Psoas muscle (tissue), 8 donors: ENCODE measurements at places on chromosomes 3 and 15.

DNA sequence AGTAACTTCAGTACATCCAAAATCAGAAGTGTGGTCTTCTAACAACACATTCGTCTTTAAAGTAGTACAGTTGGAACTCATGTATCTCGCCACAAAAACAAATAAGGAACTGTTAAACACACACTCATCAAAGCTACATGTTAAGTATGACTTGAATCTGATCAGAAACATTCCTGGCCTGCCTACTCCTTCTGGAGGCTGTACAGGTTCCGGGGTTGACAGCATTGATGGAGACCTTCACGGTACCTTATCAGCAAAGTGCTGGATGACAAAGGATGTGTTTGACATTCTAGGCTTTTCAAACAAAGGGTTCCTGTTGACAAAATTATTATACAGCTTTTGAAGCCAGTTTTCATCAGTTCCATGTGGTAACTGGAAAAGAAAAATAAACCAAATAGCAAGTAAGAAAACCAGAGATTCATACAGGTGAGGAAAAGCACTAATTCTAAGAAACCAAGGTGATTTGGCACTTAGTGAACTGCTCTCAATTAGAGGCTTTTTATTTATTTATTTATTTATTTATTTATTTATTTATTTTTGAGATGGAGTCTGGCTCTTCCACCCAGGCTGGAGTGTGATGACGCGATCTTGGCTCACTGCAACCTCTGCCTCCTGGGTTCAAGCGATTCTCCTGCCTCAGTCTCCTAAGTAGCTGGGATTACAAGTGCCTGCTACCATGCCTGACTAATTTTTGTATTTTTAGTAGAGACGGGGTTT lies 44.3 kb downstream of the MYO5C start:
- DNase-seq: no peak

DNA sequence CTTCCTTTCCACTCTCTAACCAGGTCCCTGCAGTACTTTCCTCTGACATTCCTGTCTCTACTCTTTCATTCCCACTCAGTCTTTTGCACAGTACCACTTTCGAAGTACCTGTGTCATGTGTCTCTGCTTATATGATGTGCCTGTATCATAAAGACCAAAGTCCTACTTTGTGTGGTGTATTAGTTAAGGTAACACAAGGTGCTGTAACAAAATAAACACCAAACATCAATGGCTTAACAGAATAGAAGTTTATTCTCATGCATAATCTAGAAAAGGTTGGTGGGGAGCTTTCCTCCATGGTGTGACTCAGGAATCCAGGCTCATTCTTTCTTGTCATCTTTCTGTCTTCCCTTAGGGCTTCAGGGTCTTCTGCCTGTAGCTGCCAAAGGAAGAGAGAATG lies 3.3 kb downstream of the TMED3 start:
- no peak for DNase-seq

- DNase-seq: no peak
Measured at GRCh38 chr15:100665570-100665969, 63.2 kb downstream of the ASB7 start.

- DNase-seq: no peak
Measured at GRCh38 chr3:100060685-100061484, 53.4 kb downstream of the FILIP1L start.

DNA sequence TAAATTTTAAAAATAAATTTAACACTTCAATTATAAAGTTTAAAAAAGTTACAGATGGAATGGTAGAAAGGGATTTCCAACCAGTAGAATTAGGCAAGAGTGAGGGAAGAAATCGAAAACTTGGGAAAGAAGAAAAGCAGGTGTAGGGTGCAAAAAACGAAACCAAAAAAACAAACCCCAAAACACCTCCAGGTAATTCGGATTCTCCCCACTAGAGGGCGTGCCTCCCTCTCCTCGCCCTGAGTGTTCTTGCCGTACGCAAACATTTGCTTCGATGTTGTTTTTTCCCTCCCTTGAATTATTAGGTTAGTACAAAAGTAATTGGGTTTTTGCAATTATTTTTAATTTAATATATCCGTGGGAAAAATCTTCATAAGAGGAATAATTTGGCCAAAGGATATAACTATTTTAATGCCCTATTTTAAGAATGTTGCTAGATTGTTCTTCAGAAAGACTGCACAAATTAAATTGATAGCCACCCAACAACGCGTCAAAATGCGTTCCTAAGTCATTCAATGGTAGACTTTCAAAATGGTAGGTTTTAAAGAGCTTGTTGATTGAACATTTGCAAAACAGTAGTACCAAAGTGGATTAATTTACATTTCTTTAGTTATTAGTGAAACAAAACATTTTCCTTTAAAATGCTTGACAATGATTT lies 63.7 kb downstream of the SLC30A4 start:
- peak; percentile 66 for DNase-seq

- no peak for DNase-seq
Measured at GRCh38 chr15:99683000-99683670, 50.1 kb downstream of the LYSMD4 start.

DNA sequence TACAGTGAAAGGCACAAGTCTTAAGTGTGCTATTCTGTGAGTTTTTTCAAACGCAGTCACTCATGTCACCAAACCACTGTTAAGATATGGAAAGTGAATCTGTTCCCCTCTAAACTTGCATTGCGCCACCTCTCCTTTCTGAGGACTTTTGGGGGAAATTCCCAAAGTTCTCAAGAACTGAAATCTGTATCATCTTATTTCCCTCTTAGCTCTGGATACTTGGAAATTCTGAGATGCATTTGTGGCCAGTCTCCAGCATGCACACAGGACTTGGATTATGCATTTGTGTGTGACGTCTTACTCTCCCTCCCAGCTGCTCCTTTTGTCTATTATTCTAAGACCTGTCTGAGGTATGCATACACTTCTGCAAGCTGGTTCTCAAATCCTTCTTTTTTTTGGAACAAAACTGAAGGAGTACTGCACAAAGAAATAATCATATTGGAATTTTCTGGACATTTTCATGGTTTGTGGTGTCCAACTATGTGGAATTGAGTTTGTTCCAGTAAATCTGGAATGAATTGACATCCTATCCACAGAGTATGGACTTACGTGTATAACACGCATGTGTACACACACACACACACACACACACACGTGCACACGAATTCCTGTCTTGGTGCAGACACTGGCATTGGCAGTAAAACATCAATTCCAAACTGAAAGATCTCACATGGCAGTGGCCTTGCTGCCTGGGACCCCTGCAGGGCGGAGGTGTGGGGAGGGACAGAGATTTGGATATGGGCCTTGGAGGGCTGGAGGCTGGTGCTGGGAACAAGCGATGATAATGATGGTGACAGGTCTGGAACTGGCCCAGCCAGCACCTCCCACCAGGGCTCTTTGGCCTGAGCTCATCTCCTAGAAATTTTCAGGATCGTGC lies 8.2 kb upstream of the LCTL start:
- DNase-seq: no peak

GRCh38 chr3:194344012-194344411 lies 7.1 kb downstream of the CPN2 start:
- DNase-seq: peak; percentile 83

DNA sequence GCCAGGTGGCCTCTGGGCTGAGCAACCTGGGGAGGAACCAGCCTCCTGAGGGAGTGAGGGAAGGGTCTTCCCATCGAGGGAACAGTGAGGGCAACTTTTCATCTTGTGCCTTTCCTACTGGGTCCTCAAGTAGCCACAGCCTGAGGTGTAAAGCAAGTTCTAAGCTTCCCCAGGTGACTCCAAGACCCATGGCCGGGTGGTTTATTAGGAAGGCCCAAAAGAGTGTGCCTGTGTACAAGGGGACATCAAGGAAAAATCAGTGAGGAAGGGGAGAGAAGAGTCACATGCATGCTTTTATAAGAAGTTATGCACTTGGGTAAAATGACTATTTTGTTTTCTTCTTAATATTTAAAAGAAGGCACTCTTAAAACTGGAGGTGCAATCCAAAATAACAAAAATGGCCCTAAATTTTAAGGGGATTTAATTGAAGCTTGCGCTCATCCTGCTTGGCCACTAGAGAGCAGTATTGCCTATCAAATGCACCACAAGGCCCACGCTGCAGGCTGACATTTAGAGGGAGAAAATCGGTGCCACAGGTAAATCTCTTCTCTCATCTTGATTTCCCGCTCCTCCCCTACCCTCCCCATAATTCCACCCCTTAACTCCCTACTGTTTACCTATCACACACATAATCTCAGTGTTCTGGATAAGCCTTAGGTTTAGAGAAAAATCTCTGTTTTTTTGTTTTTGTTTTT lies 6.7 kb downstream of the NANOGP8 start:
- no peak for DNase-seq

DNA sequence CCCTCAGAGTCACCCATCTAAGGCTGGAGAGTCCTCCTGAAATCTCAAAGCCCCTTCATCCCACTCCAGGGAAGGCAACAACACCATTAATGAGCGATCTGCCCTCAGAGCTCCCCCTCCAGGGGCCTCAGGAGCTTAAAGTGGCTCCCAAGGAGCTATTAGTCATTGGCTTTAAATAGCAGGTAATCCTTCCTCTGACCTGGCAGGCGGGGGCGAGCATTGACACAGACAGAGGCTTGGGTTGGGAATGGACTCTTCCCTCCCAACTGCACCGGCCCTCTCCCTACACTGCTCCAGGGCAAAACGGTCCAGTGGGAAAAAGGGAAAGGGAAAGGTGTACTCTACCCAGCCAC lies 1.4 kb downstream of the MFGE8 start:
- DNase-seq: peak; percentile 86

DNA sequence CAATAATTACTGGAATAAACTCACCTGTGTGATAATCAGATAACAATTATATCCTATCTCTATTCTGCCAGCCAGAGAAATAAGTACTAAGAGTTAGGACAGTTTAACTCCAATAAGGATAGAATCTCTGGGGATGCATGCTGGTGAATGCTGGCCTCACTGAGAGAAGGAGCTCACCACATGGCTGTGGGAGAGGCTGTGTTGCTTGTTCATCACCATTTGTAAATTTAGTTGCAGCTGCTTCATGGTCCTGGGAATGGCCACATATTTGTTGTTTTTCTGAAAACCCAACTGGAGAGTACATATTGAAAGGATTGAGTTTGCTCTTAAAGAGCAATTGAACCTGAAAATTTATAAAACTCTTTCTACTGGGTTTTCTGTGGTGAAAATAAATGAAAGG lies 207.3 kb downstream of the NECTIN3 start:
- DNase-seq: no peak

DNA sequence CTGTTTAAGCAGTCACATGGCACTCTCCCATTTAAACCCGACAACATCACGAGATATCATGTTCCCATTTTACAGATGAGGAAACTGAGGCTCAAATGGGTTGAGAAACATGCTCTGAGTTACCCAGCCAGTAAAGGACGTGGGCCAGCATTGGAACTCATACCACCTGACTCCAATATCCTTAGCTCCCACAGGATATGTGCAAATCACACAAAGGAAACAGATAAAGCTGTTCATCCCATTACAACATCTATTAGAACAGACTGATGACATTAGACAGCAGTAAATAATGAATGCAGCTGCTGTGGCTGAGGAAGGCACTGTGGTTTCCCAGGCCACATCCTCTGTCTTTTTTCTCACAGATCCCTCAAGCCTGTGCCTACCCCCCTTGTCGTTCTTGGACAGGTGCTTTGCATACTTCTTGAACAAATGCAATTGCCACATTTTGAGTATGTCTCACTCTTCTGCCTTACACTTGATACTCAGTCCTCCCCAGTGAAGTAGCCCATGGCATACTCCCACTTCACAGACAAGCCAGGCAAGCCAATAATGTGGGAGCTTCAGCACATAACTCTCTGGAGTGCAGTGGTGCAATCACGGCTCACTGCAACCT lies 17.7 kb downstream of the FRMD4B start:
- no peak for DNase-seq

DNA sequence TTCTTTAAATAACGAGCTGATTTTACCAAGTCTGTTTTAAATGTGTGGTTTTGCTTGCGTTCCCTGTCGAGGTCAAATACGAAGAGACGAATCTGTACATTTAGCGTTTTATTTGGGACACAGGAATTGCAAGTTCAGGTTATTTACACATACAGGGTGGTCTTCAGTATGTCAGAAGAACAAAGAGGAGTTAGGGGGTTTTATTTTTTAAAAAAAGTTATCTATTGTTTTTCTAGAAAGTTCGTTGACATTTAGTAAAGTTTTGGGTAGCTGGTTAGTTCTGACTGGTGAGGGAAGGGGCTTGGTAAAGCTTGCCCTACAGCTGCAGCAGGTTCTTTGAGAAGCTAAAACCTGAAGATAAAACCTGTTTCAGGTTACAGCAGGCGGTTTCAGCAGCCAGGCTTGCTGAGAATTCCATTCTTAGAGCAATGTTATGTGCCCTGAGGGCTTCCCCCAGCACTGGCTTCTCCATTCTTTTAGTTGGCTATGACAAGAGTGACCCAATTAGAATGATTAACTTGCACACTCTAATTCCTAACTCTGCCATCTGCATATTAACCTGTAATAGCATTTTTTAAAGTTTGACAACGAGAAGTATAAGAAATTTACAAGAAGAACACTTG lies 815 bp upstream of the ZNF280D start:
- DNase-seq: no peak

DNA sequence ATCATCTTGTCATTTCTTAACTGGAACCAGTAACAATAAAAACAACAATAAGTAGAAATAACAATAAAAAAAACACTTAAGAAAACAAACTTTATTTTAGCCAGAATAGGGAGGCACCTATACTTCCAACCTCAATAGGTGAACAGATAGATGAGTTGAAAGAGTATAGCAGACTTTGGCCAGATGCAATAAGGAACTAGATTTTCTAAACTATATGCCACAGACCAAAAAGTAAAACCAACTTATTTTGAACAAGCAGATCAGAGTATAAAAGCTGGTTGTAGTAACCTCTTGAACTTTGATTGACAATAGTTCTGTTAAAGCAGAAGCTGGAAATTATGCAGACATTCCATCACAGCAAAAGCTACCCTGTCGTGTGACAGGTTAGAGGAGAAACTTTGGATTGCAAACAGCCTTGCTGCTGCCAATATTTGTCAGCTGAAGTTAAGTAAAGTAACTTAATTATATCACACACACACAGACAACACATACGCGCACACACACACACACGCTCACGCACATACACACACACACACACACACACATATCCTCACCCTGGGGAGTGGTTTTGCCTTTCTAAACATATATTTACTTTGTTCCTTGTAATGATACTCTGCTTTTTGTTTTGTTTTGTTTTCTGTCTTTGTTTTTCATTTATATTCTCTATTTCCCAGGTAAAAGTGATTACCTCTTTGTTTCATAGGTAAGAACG lies 903.6 kb downstream of the VGLL3 start:
- DNase-seq: no peak

DNA sequence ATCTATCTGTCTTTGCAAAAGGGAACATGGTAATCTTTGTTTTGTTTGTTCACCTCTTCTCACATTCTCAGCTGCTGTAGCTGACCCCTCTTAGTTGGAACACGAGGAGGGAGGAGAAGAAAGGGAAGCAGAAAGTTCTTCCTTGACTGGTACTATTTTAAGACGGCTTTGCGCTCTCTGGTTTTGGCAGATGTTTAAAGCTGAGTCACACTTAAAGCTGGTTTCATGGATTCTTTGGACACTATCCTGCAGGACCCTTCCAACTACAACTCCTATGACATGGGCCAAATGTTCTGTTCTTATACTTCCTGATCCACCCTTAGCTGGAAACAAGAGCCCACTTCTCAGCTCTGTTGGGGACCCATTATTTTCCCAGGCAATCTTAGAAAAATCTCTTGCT lies 40.6 kb upstream of the FXR1 start:
- DNase-seq: no peak

GRCh38 chr15:59299929-59300617 lies 72.6 kb downstream of the MYO1E start:
- peak; percentile 75 for DNase-seq

GRCh38 chr15:40439461-40439959 lies 1.2 kb upstream of the BAHD1 start:
- DNase-seq: no peak

- no peak for DNase-seq
Measured at GRCh38 chr15:47708161-47708980, 8.9 kb upstream of the SEMA6D start.

GRCh38 chr3:108477511-108478147 lies 32.8 kb downstream of the MYH15 start:
- peak; percentile 26 for DNase-seq
